Stimulated activated CD4-positive, alpha-beta T cell treated with anti-CD3 and anti-CD28 coated beads, Interleukin-4, amount 100 ng/mL, for 48 hours (primary cell): ENCODE measurements at places on chromosomes 5 and 9.

- DNase-seq = no peak
Measured at GRCh38 chr5:60821488-60822284, 22.4 kb downstream of the ELOVL7 start.

- DNase-seq = no peak
Measured at GRCh38 chr5:53478411-53479044, 1.9 kb upstream of the FST start.

GRCh38 chr9:124810663-124811355, 33.9 kb downstream of the OLFML2A start:
- no peak for DNase-seq

- DNase-seq = no peak
Measured at GRCh38 chr5:168881427-168882149, 302.4 kb upstream of the PANK3 start.

GRCh38 chr9:114372921-114373448, 14.8 kb downstream of the AKNA start:
- peak; percentile 50 for DNase-seq

- DNase-seq = no peak
Measured at GRCh38 chr5:74073257-74073656, 447.3 kb downstream of the ARHGEF28 start.

GRCh38 chr5:55934115-55934613, 60.6 kb downstream of the IL6ST start:
- DNase-seq = no peak

DNA sequence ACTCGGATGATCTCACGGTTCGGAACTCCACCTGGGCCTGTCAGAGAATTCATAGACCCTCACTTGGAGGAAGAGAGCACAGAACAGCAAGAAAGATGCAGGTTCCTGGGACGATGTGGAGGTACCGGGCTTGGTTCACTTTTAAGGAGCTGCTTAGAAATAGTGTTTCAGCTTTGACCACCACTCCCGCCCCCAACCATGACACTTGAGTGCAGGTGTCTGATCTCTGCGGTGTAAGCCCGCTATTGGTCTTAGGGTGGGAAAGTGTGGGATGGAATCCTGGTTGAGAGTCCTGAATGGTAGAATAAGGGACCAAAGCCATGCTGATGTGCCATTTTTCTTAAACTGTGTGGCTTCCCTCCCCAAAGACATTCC, 97.2 kb upstream of the LMX1B start:
- DNase-seq = no peak

- DNase-seq = no peak
Measured at GRCh38 chr9:115033800-115034199, 84.2 kb downstream of the TNC start.

GRCh38 chr9:112059145-112059965, 115.7 kb downstream of the SUSD1 start:
- no peak for DNase-seq

GRCh38 chr5:180823940-180824629, 21.5 kb upstream of the MGAT1 start:
- no peak for DNase-seq

GRCh38 chr5:142600611-142601358, 85.1 kb downstream of the FGF1 start:
- DNase-seq = no peak

DNA sequence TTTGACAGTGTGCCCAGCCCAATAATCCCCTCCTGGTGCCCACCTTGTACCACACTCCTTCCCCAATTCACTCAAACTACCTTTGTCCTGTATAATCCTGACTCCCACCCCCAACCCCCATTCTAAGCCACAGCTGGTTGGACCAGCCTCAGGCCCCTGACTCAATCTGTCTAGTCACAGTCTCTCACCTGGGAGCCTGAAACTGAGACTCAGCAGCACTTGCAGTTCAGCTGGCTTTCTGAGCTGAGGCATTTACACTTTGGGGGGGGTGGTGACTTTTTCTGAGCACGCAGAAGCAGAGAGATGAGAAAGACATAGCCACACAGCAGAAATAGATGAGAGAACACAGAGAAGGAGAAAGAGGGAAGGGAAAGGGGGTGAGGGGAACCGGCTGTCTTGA, 247.3 kb downstream of the MAN2A1 start:
- peak; percentile 16 for DNase-seq

DNA sequence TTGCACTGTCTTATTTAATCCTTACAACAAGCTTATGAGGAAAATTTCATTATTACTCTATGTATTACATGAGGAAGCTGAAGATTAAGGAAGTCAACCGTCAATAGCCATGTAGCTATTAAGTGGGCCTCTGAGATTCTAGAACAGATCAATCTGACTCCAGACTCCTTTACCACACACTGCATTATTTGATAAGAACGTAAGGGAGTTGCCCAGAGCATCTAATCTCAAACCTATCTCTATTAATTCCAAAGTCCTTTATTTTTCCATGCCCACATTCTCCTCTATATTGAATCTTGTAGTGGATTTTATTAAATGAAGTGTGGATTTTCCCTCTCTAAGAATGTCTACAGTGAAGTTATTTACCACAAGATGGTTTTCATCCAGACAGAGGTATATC, 118.2 kb upstream of the MTAP start:
- DNase-seq = no peak

GRCh38 chr5:136103118-136103517, 29.5 kb upstream of the SMAD5 start:
- DNase-seq = no peak

DNA sequence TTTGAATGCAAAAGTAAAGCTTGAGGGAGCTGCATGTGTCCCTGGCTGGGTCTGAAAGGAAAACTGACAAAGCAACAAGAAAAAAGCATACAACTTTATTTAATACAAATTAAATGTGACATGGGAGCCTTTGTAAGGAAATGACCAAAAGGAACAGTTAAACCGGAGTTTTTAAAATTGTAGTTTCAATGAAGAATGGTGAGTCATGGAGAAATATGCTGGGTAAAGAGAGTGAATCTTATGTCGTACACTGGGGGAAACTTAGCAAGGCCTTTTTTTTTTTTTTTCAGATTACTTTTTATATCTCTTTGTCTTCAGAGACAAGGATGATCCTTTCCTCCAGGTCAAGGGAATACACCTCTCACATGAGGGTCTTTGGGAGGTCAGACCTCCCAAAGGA, 50.1 kb upstream of the FBXL17 start:
- DNase-seq = no peak

DNA sequence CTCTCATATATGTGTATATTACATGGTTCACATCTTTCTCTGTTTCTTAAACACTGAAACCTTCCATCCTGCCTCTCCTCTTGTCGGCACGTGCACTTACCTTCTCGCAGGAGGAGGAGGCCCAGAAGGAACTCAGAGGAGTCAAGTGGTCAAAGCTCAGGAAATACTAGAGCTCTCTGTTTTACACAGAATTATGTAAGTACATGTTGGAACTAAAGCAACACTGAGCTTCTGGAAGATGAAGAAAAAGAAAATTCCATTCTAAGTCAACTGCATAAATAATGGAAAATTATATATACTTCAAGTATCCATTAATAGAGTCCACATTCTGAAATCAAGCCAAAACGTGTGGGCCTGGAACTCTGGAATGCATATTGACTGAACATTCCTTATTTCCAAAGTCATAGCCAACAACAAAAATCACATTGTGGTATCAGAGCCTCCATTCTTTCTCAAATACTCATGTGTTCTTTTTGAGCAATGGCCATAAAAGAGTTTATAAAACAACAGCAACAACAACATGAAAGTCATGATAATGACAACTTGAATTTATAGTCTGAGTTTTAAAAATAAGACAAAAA, 121.5 kb upstream of the RAI14 start:
- no peak for DNase-seq

DNA sequence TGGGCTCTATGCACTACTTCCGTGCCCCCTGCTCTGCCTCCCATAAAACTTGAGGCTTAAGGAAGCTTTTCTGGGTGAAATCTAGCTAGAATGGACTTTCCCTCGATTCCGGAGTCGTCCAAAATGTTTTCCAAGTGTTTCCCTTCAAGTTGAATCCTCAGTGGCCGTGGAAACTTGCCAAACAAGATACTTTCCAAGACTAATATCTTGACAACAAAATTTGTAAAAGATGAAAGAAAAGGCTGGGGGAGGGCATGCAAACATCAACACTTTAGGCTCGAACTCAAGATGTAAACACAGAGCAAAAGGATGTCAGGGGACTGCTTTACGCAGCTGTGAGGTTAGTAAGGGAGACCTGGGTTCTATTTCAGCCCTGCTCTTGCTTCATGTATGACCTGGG, 482.8 kb upstream of the KLF4 start:
- DNase-seq = no peak

GRCh38 chr9:94912700-94913249, 186.3 kb downstream of the AOPEP start:
- DNase-seq = no peak

DNA sequence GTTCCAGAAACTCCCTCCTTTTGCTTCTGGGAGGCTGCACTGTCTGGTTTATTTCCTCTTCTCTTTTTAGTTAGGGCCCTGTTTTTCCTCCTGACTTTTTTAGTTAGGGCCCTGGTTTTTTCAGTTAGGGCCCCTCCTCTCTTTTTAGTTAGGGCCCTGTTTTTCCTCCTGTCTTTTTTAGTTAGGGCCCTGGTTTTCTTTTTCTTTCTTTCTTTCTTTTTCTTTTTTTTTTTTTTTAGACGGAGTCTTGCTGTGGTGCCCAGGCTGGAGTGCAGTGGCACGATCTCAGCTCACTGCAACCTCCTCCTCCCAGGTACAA, 15.1 kb downstream of the GSN start:
- no peak for DNase-seq

DNA sequence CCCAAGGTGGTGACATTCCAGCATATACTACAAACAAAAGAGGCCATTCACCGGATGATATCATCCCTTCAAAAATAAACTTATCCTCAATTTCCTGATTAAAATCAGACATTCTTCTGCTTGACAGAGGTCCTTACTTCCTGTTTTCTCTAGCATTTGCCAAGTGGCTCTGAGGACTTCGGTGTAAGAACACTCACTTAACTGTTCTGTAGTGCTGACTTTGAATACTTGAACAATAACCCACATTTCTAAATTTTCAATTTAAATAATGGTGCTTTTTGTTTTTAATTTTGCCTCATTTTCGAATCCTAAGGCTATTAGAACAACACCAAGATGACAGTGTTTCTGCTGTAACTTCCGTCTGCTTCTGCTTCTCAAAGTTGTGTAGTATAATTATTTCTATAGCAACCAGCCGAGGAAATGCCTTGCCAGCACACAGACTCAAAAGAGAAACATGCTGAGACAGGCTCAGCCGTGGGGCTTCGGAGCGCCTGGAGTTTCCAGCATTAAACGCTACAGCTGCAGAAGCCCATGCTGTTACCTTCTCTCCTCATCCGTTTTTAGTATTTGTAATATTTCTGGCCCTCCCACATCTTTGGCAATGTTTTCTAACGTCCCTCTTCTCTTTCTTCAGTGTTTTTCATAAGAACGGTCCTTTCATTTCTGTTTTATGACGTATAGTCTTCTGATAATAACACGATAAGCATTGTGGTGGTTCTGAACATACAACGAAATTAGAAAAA, 19.5 kb upstream of the ANXA1 start:
- peak; percentile 39 for DNase-seq

GRCh38 chr9:133953976-133954709, 38.0 kb downstream of the VAV2 start:
- DNase-seq = no peak

GRCh38 chr5:10913841-10914240, 152.8 kb upstream of the DAP start:
- no peak for DNase-seq

DNA sequence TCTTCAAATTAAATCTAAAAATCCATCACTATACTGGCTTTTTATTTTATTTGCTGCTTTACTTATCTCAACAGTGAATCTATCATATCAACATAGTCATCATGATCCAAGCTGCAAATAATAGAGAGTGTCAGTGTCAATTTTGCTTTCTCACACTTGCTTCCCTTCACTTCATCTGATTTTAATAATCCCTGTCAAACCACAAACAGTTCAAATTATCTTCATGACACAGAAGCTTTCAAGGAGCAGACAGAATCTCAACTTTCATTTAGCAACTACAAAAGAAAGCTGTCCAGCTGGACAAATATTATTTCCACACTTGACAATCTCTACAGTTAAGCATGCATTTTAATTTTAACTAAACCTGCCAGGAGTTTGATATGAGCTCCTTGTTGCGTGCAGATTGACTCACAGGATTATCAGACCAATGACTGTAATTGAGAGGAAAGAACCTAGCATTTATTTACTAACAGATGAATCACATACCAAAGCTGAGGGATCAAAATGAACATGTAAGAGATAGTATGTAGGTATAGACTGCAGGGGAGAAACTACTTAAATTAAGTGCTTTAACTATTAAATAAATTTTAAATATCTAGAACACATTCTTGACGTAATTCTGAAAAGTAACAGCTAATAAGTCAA, 56.0 kb downstream of the KIAA0825 start:
- no peak for DNase-seq

DNA sequence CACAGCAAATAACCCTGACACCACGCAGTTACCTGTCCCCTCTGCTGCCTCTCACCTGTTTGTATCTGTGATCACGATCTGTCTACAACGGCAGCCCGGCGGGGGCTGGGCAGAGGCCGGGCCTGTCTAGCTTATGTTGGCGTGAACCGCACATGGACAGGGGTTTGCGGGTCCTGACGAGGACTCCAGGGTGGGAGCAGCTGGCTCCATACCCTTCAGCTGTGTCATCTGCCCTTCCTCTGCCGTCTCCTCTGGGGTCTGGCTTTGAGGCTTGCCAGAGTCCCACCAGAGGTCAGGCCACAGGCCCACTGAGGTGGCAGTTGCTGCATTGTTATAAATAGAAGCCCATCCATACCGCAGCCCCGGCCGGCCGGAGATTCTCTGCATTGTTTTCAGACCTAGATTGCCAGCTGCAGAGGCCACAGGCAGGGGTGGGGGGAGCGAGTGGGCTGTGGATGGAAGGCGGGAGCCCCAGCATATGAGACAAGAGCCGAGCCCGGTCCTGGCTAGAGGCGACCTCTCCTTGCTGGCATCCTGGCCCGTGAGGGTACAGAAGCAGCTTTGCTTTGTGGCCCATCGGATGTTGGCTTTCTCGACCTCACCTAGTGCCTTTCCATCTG, 37.8 kb downstream of the FAM78A start:
- no peak for DNase-seq

DNA sequence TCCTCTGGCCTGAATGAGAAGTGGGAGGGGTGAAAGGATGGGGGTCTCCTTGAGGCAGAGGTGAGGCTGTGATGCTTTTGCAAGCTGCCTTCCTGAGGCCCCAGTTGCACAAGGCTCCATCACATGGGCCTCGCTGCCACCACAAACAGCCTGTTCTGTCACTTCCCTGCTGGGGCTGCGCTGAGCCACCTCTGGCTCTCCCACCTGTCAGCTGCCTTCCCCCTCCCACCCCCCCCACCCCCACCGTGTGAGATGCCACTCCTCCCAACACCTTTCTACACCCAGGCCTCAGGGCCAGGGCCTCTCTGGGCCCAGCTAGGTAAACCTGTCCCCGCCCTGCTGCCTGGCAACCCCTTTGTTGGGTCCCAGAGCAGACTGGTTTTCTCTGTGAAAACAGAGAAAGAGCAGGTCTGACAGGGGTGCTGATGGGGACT, 4.5 kb upstream of the PDLIM4 start:
- DNase-seq = no peak

- DNase-seq = no peak
Measured at GRCh38 chr5:111280282-111280951, 56.2 kb downstream of the CAMK4 start.

GRCh38 chr9:116951588-116952435, 264.7 kb downstream of the TRIM32 start:
- no peak for DNase-seq
